ENCODE measurements at places on chromosomes 6 and 20.

- H3K27ac ChIP-seq: no peak overlapping the region
- peak; percentile 74 for DNase-seq
- H3K36me3 ChIP-seq: no peaks in the 10 kb centered on the region
- peaks cover 11% of the 10 kb centered on the region for H3K27me3 ChIP-seq
- no peak overlapping the region for H3K4me3 ChIP-seq
- peaks cover 12% of the 10 kb centered on the region for H3K4me1 ChIP-seq
These were observed 28.3 kb upstream of the CSNK2A1 start for GRCh38 chr20:571754-572441.

- peaks cover 14% of the 10 kb centered on the region for H3K36me3 ChIP-seq
- H3K27me3 ChIP-seq: no peaks in the 10 kb centered on the region
- peaks cover 27% of the 10 kb centered on the region for H3K4me1 ChIP-seq
These were observed 97.2 kb upstream of the MAP7 start for GRCh38 chr6:136647363-136647852.

DNA sequence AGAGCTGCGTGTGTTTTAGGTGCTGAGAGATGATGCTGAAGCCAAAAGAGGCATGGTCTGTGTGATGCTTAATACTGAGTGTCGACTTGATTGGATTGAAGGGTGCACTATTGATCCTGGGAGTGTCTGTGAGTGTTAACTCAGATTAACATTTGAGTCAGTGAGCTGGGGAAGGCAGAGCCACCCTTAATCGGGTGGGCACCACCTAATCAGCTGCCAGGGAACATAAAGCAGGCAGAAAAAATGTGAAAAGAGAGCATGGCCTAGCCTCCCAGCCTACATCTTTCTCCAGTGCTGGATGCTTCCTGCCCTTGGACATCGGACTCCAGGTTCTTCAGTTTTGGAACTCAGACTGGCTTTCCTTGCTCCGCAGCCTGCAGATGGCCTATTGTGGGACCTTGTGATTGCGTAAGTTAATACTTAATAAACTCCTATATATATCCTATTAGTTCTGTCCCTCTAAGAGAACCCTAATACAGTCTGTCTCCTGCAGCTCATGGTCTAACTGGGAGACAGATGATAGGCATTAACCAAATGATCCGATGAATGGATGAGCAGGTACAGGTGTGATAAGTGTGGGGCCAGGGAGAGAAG lies 91.6 kb downstream of the TFAP2C start:
- no peaks in the 10 kb centered on the region for H3K36me3 ChIP-seq
- H3K4me1 ChIP-seq: no peaks in the 10 kb centered on the region
- H3K27ac ChIP-seq: no peak overlapping the region
- no peaks in the 10 kb centered on the region for H3K27me3 ChIP-seq

GRCh38 chr6:13140980-13141379 lies 187.4 kb downstream of the TBC1D7 start:
- no peaks in the 10 kb centered on the region for H3K27me3 ChIP-seq
- H3K4me3 ChIP-seq: no peak overlapping the region
- no peaks in the 10 kb centered on the region for H3K4me1 ChIP-seq
- no peak for DNase-seq
- no peak overlapping the region for H3K27ac ChIP-seq
- no peaks in the 10 kb centered on the region for H3K36me3 ChIP-seq

- H3K4me1 ChIP-seq: peaks cover 41% of the 10 kb centered on the region
- DNase-seq: no peak
- H3K36me3 ChIP-seq: peaks cover 6% of the 10 kb centered on the region
- H3K27me3 ChIP-seq: no peaks in the 10 kb centered on the region
These were observed 1.2 kb upstream of the CD164 start for GRCh38 chr6:109383438-109383940.

GRCh38 chr6:3419624-3420272 lies 37.1 kb downstream of the SLC22A23 start:
- peaks cover 4% of the 10 kb centered on the region for H3K4me1 ChIP-seq
- H3K4me3 ChIP-seq: no peak overlapping the region
- DNase-seq: no peak
- H3K27me3 ChIP-seq: no peaks in the 10 kb centered on the region
- H3K27ac ChIP-seq: peak overlapping the region; percentile 6

- H3K27me3 ChIP-seq: no peaks in the 10 kb centered on the region
- no peaks in the 10 kb centered on the region for H3K36me3 ChIP-seq
- no peak overlapping the region for H3K27ac ChIP-seq
- H3K4me3 ChIP-seq: no peak overlapping the region
These were observed 136.1 kb upstream of the CDYL start for GRCh38 chr6:4640139-4640538.

GRCh38 chr6:166592821-166593220 lies 6.3 kb upstream of the RAMACL start:
- no peak overlapping the region for H3K4me3 ChIP-seq
- H3K27me3 ChIP-seq: no peaks in the 10 kb centered on the region
- peaks cover 31% of the 10 kb centered on the region for H3K4me1 ChIP-seq
- no peak overlapping the region for H3K27ac ChIP-seq
- no peak for DNase-seq

GRCh38 chr20:46985671-46986070 lies 91.0 kb downstream of the EYA2 start:
- no peak overlapping the region for H3K4me3 ChIP-seq
- H3K36me3 ChIP-seq: no peaks in the 10 kb centered on the region
- peak; percentile 19 for DNase-seq
- H3K4me1 ChIP-seq: no peaks in the 10 kb centered on the region
- H3K27me3 ChIP-seq: no peaks in the 10 kb centered on the region

GRCh38 chr6:109303640-109304283 lies 78.5 kb downstream of the CD164 start:
- no peak overlapping the region for H3K4me3 ChIP-seq
- no peaks in the 10 kb centered on the region for H3K27me3 ChIP-seq
- H3K4me1 ChIP-seq: peaks cover 7% of the 10 kb centered on the region
- H3K36me3 ChIP-seq: no peaks in the 10 kb centered on the region

DNA sequence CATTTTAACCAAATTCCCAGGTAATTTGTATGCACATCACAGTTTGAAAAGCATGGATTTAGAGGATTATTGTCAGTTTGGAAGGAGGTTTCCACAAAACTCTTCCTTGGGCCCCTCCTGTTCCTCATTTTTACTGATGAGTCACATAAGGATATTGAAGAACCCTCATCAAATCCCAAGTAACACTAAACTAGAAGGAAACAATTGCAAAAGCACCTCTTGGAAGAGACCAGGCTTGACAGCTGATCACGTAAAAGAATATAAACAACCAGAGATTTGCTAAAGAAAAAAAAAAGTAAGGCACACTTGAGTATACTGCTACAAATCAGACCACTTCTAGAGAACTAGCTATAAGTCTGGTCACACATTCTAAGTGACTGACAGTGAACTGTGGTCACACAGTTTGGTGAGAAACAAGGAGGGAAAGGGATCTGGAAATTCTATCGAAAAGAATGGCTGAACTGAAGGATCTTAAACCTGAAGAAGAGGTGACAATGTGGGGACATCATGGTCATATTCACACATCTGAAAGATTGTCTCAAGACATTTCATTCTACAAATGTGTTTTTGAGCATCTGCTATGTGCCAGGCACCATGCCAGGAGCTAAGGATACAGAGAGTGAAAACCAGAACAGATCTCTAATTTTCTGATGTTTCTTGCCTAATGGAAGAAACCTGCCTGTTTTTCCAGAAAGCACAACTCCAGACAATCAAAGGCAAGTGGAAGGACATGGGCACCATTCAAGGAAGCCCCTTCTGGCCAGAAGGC lies 24.1 kb downstream of the ZHX3 start:
- H3K4me3 ChIP-seq: no peak overlapping the region
- no peak overlapping the region for H3K27ac ChIP-seq
- H3K27me3 ChIP-seq: no peaks in the 10 kb centered on the region
- H3K4me1 ChIP-seq: peaks cover 9% of the 10 kb centered on the region
- no peak for DNase-seq

DNA sequence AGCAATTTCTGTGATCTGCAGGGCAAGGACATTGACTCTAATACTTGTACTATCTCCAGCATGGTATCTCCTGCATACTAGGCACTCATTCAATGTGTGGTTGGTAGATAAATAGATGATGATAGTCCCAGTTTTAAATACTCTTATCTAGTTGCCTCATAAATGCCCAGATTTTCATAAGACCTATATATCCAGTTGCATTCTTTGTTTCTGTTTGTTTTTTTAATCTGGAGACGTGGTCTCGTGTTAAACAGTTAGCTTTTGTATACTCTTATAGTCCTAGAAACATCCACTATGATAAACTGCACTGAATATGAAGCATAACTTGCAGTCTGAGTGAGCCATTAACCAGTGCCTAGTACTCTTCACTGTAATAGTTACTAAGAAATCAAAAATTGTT lies 35.5 kb upstream of the SUMO4 start:
- DNase-seq: no peak
- peaks cover 15% of the 10 kb centered on the region for H3K4me1 ChIP-seq
- no peak overlapping the region for H3K4me3 ChIP-seq

DNA sequence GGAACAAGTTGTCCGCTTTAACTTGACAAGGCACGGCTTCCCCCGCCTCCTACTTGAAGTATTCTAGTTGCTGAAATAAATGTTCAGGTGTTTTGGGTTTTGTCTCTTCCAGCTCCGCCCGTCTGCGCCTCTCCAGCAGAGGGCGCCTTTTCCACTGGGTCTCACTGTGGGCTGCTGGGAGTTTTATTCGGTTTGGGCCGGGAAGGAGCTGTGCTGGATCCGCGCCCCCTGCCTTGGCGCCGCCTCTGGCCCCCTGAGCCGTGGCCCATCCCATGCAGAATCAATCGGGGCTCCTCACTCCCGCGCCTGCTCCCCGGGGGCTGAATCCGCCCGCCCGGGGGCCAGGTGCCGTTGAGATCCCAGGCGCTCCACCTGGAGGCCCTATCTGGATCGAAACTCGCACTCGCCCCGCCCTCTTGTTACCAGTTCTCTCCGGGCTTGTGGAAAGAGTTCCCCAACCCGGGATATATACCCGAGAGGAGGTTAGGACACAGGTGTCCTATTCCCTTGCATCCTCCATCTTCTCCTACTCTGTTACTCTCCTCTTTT lies 51.0 kb upstream of the TCF21 start:
- DNase-seq: peak; percentile 87
- H3K27ac ChIP-seq: no peak overlapping the region
- H3K4me1 ChIP-seq: no peaks in the 10 kb centered on the region
- no peaks in the 10 kb centered on the region for H3K27me3 ChIP-seq

DNA sequence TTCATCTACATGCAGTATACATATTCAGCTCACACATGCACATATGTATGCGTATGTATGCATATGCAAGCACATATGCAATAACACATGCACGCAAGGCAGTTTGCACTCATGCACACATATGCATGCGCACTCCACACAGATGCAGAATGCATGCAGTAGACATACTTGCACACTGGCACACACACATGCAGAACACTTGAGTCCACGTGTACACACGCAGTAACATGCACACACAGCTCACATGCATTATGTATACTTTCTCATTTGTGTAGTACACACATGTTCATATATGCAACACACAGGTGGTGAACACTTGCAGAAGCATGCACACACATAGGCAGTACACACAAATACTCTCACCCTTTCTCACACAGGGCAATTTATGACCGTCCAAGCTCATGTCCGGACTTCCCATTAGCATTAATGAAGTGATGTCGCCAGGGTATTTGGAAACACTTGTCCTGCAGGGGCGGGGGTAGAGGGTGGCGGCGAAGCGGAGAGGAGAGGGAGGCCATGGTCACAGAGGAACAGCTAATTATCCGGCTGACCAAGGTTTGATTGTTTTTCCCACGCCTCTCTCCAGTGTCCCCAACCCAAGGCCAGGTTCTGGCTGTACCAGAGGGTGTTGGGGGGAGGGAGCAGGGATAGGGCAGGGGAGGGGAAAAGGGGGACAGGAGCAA lies 91.3 kb downstream of the VEGFA start:
- H3K36me3 ChIP-seq: no peaks in the 10 kb centered on the region
- DNase-seq: peak; percentile 40
- peaks cover 12% of the 10 kb centered on the region for H3K27me3 ChIP-seq
- no peaks in the 10 kb centered on the region for H3K4me1 ChIP-seq

GRCh38 chr6:132333639-132334520 lies 67.4 kb downstream of the MOXD1 start:
- peaks cover 4% of the 10 kb centered on the region for H3K4me1 ChIP-seq
- H3K4me3 ChIP-seq: no peak overlapping the region
- H3K27ac ChIP-seq: no peak overlapping the region
- no peaks in the 10 kb centered on the region for H3K27me3 ChIP-seq

- H3K27ac ChIP-seq: no peak overlapping the region
- no peak overlapping the region for H3K4me3 ChIP-seq
- peaks cover 70% of the 10 kb centered on the region for H3K27me3 ChIP-seq
- no peaks in the 10 kb centered on the region for H3K4me1 ChIP-seq
These were observed 9.0 kb upstream of the BHLHE23 start for GRCh38 chr20:63015662-63016361.

- H3K27ac ChIP-seq: no peak overlapping the region
- H3K4me1 ChIP-seq: no peaks in the 10 kb centered on the region
- peak; percentile 75 for DNase-seq
- no peaks in the 10 kb centered on the region for H3K36me3 ChIP-seq
These were observed 26.0 kb downstream of the PTGIS start for GRCh38 chr20:49541733-49542513.

- no peak overlapping the region for H3K4me3 ChIP-seq
- H3K27me3 ChIP-seq: no peaks in the 10 kb centered on the region
- no peak for DNase-seq
- H3K4me1 ChIP-seq: no peaks in the 10 kb centered on the region
These were observed 48.7 kb upstream of the HEY2 start for GRCh38 chr6:125700581-125701353.

DNA sequence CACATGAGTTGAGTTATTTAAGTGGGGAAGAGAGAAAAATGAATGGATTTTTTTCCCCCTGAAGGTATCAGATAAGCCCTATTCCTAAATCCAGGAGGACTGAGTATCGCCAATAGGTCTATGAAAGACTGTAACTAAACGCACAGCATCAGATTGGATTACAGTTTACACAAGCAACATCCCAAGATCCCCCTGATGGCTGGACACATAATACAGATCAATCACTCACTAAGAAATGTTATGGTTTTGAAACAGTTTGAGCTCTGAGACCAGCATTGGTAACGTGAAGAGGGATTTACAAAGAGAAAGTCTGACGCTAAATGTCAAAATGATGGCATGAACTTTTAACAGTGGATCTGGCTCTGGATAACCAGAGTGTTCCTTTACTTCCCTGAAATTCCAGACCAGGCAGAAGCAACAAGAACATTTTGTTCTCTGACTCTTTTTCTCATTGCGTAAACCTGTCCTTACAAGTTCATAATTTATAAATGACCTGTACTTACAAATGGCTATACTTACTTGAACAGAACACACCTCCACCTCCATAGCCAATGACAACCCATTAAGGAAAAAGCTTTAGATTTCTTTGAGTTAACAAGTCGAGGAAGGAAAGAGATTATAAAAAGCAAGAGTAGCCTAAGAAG lies 131.8 kb upstream of the BEND3 start:
- no peaks in the 10 kb centered on the region for H3K36me3 ChIP-seq
- H3K27ac ChIP-seq: peak overlapping the region; percentile 59
- no peaks in the 10 kb centered on the region for H3K27me3 ChIP-seq
- H3K4me1 ChIP-seq: no peaks in the 10 kb centered on the region

- peaks cover 10% of the 10 kb centered on the region for H3K4me1 ChIP-seq
- no peak for DNase-seq
- H3K27me3 ChIP-seq: no peaks in the 10 kb centered on the region
- no peaks in the 10 kb centered on the region for H3K36me3 ChIP-seq
These were observed 166.6 kb upstream of the SOX4 start for GRCh38 chr6:21426841-21427490.
